H7 (cell line): ENCODE measurements at places on chromosomes 12 and 14.
A peak's percentile ranks its signal among the peaks of the same experiment; 100 is the strongest.

DNA sequence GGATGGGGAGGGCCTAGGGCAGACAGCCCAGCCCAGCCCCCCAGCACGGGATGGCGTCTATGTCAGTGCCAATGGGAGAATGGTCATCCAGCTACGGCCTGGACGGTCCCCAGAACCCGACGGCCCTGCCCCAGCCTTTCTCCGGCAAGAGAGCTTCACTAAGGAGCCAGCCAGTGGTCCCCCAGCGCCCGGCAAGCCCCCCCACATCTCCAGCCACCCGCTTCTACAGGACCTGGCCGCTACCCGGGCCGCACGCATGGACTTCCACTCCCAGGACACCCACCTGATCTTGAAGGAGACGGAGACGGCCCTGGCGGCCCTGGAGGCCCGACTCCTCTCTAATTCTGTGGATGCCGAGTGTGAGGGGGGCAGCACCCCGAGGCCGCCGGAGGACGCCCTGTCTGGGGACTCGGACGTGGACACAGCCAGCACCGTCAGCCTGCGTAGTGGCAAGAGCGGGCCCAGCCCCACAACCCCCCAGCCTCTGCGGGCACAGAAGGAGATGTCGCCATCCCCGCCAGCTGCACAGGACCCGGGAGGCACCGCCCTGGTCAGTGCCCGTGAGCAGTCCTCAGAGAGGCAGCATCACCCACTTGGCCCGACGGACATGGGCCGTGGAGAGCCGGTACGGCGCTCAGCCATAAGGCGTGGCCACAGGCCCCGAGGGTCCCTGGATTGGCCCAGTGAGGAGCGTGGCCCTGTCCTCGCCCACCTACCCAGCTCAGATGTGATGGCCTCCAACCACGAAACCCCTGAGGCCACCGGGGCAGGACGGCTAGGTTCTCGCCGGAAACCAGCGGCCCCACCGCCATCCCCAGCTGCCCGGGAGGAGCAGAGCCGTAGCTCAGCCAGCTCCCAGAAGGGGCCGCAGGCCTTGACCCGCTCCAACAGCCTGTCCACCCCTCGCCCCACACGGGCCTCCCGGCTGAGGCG, 21.9 kb downstream of the CEP170B start:
- DNase-seq = peak; percentile 69

DNA sequence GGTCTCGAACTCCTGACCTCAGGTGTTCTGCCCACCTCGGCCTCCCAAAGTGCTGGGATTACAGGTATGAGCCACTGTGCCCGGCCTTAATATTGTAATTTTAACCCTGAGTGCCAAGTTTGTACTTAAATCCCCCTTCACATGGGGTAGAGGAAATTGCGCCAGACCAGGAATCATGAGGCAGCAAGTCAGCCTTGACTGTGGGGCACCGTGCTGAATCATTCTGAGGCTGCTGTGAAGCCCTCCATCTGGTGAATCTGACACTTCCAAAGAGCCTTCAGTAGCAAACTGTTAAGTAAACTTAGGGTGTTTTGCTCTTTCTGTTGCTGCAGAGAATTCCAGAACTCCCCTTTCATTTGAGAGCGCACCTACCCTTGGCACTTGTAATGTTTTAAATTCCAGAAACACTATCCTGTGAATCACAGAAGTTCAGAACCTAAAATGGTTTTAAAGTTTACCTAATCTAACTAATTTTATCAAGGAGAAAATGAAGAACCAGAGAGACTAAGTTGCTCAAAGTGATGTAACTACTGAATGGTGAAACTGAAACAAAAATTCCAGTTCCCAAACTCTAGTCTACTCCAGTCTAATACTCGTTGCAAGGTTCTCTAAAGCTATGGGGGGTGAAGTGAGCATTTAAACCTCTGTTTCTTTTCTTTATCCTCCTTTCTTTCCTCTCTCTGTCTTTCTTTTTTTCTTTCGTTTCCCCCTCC, 7.5 kb downstream of the HEBP1 start:
- no peak for DNase-seq

DNA sequence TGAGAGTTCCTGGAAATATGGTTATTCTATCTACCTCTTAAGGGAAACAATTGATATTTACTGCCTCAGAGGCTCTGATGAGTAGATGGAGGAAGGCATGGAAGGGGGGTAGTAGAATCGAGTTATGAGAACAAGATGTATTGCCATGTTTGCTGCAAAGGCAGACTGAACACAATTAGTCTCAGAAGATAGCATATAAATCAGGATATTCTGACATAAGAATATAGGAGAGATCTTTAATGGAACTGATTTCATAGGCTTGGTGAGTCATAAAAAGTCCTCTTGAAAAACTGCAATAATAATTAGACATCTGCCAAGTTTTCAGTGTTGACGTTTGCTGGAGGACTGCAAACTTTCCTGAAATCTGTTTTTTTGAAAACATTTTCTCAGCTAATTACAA, 636.1 kb downstream of the TMTC2 start:
- no peak for DNase-seq

GRCh38 chr14:70744641-70745040, 64.7 kb downstream of the MAP3K9 start:
- DNase-seq = no peak

DNA sequence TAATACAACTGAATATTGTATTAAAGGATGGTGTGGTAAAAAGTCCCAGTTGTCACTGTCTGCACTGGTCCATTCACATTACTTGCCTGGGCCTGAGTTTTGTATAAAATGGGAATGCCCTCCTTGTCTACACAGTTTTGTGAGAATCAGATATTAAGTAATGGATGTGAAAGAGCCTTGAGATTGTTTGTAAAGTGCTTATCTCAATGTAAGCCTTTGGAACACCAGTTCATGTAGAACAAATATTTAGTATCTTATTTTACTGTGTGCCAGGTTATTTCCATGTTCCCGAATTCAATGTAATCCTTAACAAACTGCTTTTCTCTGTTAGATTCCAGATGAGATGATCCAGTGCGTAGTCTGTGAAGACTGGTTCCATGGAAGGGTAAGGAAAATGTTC, 7.5 kb downstream of the UBR7 start:
- no peak for DNase-seq

DNA sequence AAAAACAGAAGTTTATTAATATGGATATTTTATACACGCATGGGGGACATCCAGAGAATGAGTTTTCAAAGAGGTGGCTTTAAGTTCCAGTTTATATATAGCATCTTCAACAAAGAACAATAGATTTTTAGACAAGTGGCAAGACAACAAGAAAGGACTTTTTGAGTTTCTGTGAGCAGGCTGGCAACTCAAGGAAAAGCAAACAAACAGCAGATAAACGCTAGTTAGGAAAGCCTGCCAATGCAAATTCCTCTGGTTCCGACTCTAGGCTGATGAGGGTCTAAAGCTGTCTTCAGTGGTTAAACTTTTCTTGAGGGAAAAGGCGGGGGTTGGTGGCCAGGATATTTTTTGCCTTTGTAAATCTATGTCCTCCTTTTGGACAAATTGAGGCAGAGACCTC, 78.4 kb upstream of the EEA1 start:
- no peak for DNase-seq

GRCh38 chr14:68309616-68310015, 483.3 kb downstream of the ZFP36L1 start:
- DNase-seq = no peak

GRCh38 chr12:96465896-96466295, 23.5 kb upstream of the CFAP54 start:
- no peak for DNase-seq

GRCh38 chr14:57725399-57726077, 140.4 kb downstream of the SLC35F4 start:
- no peak for DNase-seq

DNA sequence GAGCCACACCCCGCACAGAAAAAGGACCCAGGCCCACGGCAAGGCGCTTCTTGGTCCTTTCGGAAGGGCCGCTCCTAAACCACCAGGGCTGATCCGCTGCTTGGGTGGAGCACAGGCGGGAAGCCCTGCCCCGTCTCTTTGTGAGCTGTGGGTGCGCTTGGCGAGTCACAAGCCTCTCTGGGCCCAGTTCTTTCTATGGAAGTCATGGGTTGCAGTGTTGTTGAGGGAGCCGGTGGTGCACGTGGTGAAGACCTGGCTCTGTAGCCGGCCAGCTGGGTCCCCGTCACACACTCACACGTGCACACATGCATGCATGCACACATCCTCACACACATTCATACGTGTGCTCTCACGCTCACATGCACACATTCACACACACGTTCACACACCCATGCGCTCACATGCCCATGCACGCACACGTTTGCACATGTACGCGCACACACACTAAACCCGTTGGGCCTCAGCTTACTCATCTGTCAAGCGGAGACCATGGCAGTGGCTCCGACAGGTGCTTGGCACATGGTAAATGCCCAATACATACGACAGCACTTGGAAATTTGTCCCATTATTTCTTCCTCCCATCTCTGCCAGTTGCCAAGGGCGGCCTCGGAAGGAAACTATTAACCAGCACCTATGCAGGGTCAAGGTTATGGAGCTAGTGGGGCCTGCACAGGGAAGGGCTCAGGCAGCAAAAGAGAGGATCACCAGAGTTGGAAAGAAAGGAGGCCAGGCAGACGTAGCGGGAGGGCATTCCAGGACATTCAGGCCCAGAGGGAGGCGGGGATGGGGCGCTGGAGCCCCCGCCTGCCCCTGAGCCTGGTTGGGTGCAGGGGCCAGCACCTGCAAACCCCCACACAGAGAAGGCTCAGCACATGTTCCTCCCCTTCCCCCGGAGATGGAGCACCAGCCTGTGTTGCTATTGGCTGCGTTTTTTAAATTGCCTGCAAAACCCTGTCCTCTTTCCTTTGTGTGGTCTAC, 96.9 kb downstream of the SETD3 start:
- peak; percentile 81 for DNase-seq

GRCh38 chr12:68137335-68137830, 22.2 kb downstream of the IFNG start:
- DNase-seq = no peak

- DNase-seq = peak; percentile 70
Measured at GRCh38 chr14:49853572-49854375, 1.2 kb upstream of the NEMF start.

- no peak for DNase-seq
Measured at GRCh38 chr12:98073610-98074009, 441.8 kb upstream of the TMPO start.

GRCh38 chr12:68591734-68592418, 18.8 kb upstream of the RAP1B start:
- no peak for DNase-seq

- peak; percentile 59 for DNase-seq
Measured at GRCh38 chr14:104001003-104001402, 58.7 kb upstream of the RD3L start.

DNA sequence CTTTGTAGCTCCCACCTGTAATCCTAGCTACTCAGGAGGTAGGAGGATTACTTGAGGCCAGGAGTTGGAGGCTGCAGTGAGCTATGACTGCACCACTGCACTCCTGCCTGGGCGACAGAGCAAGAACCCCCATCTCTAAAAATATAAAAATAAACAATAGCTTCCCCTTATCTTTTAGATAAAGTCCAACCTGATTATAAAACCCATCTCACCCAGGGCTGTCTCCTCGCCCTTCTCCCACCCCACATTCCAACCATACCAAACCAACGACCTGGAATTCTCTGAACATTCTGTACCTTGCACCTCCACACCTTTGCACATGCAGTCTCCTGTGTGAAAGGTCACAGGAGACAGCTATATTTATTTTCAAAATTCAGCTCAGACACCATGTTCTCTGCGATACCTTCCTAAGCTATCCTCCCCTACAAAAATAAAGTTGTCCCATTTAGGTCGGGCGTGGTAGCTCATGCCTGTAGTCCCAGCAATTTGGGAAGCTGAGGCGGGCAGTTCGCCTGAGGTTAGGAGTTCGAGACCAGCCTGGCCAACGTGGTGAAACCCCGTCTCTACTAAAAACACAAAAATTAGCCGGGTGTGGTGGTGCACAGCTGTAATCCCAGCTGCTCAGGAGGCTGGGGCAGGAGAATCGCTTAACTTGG, 7.7 kb downstream of the SLC7A7 start:
- DNase-seq = no peak

DNA sequence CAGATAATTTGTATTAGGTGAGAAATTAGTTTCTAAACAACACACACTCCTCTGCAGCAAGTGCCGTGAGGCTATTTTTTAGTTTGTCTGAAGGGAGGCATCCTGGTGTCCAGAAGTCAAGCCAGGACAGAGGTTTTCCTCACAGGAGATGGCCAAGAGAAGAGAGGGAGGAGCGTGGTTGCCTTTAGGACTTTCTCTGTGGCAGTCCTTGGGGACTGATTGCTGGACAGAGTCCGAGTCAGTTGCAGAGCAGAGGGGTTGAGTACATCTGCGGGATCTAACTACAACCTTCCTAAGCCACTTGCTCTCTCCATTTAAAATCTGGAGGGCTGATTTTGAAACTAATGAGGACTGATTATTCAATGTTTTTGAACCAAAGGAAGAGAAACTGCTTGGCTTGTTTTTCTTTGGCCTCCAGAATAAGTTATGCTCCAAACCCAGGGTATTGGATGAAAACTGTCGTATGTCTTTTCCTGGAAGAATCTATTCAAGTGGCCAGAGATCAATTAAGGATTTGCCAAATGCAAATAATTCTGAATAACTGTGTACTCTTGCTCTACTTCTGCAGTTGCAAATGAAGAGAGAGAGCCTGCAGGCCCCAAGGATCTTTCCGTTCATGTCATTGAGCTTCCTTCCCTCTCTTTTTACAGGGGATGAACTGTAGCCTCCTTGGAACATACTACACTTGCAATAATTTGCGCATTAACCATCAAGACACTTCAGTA, 1.2 kb downstream of the SLCO1C1 start:
- DNase-seq = no peak

GRCh38 chr12:7439579-7440505, 4.1 kb downstream of the CD163L1 start:
- peak; percentile 83 for DNase-seq

- no peak for DNase-seq
Measured at GRCh38 chr12:64968989-64969819, 144.8 kb downstream of the TBC1D30 start.

DNA sequence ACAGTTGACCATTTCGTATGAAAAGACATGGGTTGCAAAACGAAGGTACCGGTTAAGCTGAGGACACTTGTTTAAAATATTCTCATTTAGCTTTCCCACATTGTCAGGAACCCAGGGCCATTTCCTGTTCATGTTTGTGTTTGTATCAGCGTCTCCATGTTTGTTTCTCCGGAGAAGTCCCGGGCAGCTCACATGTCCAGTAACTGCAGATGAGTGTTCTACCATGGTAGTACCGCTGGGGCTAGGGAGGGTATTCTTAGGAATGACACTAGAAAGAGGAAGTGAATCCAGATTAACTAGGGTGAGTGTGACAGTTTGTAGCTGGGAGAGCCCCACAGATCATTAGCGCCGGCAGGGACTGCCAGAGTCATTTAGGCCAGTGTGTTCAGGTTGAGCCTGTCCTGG, 50.0 kb upstream of the EVL start:
- DNase-seq = no peak
